Stimulated activated CD8-positive, alpha-beta memory T cell treated with anti-CD3 and anti-CD28 coated beads, Interleukin-4, amount 100 ng/mL, for 1 hour (primary cell): ENCODE measurements at places on chromosomes 11 and 22.
A peak's percentile ranks its signal among the peaks of the same experiment; 100 is the strongest.

DNA sequence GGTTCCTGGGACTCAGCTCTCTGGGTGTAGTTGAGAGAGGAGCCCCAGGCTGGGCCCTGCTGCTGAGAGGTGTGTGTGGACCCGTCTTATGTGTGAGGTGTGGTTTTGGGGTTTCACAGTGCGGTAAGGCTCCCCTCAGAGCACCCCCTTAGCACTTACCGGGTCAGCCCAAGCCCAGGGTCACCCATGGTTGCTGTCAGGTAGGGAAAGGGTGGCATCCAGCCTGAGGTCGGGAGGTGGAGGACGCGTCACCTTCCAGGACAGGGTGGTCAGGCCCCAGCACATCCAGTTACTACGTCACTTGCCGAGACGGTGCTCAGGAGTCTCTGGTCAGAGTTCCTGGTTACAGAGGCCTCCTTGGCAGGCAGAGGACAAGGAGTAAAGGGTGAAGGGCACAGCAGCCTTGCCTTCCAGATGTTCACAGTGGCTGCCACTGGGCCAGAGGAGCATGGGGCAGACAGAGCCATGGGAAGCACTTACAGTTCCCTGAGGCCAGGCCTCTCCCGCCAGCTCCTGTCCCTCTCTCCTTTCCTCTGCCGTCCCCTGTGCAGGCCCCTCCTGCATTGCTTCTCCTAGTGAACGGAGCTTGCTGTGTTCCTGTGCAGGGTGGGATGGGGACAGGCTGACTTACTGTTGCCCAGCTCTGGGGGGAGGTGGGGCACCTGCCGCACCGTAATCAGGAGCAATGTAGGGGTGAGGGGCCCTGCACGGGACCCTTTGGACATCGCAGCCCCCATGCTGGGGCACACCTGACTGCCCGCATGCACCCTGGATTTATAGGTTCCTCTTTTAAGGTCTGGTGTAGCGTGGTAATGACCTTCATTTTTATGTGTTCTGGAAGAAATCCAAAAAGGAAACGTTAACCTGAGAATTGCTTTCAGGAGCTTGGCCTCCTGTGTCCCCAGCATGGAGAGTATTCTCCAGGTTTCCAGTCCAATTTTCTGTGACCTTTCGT, 285.9 kb downstream of the TBC1D22A start:
- no peak for DNase-seq

DNA sequence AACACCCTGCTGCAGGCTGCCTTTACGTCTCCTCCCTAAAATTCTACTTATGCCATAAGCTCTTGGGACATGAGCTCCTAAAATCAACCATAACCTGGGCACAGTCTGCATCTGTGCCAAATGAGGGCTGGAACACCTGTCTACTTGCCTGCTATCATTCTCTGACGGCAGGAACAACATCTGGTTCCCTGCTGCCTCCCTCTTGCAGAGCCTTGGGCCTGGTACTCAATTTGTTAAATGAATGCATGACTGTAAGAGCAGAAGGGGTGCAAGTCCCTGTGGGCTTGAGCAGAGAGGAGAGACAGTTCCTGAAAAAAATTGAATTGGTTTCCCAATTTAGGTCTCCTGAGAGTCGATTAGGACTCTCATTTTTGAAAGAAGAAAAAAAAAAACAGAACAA, 66.7 kb upstream of the CSNK2A3 start:
- DNase-seq, result no peak

- DNase-seq, result no peak
Observed at GRCh38 chr22:44298406-44299091, 14.2 kb downstream of the SHISAL1 start.

- no peak for DNase-seq
Observed at GRCh38 chr11:31809541-31809856, 1.6 kb downstream of the PAX6 start.

GRCh38 chr11:75655605-75656004, 13.2 kb downstream of the MAP6 start:
- DNase-seq, result no peak

- no peak for DNase-seq
Observed at GRCh38 chr11:45472716-45473317, 186.7 kb upstream of the SYT13 start.

DNA sequence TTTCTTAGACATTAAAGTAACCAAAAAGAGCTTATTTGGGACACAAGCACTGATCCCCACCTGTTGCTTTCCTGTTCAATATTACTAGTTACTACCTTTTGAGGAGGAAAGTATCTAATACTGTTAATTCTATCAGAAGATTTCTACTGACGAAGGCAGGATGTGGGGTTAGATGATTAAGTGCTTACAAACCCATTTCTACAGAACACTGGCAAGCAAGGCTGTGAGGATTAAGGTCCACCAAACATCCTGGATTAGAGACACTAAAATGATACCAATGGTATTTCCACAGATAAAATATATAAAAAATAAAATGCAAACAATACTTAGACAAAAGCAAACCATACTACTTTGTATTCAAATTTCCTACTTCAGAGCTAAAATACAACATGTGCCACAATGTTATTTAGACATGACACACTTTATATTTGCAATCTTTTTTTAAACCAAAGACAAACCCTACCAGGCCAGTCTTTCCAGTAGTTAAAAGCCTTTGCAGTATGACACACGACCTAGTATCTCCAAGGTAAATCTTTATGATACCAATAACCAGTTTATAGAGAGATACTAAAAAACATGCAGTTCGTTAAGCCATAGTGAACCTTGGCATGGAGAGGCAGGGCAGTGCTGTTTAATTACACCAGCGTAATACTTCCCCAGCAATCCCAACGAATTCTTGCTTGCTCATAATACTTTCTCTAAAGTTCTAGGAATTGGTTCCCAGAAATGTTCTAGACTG, 71.2 kb upstream of the TP53AIP1 start:
- no peak for DNase-seq

DNA sequence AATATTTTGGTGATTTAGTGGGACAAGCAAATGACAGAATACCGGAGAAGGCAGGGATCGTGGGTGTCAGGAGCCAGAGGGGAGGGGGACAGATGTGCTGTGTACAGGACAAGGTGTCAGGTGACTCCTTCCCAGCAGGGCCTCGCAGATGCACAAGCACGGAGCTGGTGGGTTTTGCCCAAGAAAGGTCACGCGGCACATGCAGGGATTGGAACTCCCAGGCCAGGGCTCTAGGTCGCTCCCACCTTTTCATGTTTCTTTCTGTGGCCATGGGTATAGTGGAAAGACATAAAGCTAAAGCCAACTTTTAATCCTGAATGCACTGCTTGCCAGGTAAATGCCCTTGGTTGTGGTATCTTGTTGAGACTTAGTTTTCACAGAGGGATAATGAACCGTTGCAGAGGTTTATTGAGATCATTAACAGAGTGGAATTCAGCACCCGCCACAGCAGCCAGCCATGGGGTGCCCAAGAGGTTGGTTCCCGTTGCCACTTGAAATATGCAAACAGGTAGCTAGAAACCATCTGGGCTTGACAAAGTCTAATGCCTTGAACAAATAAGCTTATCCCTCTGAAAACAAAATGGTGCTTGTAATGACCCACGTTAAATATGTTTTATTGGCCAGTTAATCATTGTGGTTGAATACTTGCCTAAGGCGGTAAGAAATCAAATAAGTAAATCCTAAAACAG, 10.1 kb downstream of the C22orf23 start:
- DNase-seq, result no peak

GRCh38 chr11:43119275-43119970, 192.4 kb upstream of the API5 start:
- no peak for DNase-seq

DNA sequence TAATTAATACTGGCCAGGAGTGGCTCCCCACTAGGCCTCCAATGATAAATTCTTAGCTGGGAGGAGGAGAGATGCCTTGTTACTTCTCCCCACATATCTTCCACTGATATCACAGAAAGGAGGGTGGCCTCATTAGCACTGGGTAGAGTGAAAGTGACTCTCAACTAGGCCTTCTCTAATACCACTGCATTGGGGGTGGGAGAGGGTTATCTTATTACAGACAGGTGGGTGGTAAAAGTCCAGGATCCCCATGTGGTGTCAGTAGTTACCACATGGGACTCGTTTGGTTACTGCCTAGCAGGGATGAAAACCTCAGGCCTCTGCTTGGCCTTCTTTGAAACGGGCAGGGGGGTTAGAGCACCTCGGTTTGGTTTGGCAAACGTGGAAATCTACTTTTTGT, 167.3 kb downstream of the UVRAG start:
- DNase-seq, result no peak

DNA sequence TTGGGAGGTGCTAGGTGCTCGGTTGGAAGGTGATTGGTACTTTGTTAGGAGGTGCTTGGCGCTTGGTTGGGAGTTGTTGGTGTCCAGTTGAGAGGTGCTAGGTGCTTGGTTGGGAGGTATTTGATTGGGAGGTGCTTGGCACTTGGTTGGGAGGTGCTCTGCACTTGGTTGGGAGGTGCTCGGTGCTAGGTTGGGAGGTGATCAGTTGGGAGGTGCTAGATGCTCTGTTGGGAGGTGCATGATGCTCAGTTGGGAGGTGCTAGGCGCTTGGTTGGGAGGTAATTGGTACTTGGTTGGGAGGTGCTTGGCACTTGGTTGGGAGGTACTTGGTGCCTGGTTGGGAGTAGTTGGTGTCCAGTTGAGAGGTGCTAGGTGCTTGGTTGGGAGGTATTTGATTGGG, 40.2 kb downstream of the LRP5 start:
- no peak for DNase-seq

GRCh38 chr11:67024410-67024809, 1.5 kb downstream of the SYT12 start:
- peak; percentile 6 for DNase-seq

- DNase-seq, result no peak
Observed at GRCh38 chr11:111077530-111078322, 167.8 kb upstream of the POU2AF2 start.

DNA sequence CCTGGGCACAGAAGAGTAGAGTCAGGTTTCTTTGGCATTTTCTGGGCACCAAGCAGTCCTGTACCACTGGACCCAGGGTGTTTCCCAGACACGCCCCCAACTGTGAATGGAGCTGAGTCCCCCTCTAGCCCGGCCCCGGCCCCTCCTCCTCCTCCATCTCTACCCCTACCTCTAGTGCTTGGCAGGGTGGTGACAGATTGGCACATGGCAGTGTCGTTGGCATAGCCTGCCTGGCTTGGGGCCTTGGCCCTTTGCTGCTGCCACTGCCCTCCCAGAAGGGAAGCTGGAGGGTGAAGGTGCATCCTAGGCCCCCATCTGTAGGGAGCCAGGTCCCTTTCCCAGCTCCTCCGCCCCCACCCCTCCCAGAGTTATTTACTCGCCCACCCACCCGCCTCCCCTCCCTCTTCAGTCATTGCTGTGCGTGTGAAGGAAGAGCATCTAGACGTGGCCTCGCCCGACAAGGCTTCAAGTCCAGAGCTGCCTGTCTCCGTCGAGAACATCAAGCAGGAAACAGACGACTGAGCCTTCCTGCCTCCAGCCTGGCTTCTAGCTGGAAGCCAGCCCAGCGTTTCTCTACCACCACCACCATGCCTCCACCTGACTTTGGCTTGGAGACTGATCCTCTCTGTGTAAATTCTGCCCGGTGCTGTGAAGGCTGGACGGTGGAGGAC, 10.9 kb downstream of the CHADL start:
- no peak for DNase-seq

DNA sequence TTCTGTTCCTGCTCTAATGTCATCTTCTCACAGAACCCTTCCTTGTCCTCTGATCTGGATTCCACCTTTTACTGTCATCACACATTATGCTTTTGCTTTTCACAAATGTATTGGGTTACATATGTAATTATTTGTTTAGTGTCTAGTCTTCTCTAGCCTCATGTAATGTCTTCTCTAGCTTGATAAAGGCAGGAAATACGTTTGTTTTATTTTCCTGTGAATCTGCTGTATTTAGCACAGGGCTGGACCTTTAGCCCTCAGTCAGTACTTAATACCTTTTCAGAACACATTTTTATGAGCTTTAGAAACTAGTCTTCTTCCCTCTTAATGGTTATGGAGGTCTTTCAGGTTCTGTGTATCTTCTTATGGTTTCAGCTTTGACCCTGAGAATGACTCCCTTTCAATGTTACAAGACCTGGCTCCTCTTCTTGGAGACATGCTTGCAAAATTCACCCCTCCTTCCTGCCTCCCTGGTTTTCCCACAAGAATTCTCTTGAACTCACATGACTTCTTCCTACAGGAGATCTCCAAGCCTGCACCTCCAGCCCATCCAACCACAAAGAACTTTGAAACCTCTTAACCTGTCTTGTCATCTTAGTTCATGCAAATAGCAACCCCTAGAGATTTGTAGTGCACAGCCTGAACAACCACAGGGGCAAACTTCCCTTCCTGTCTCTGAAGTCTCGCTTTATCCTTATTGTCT, 132.7 kb upstream of the DDI1 start:
- DNase-seq, result no peak

- no peak for DNase-seq
Observed at GRCh38 chr22:20963201-20964052, 3.6 kb upstream of the AIFM3 start.

GRCh38 chr11:114569801-114570200, 10.1 kb upstream of the NXPE1 start:
- DNase-seq, result no peak

DNA sequence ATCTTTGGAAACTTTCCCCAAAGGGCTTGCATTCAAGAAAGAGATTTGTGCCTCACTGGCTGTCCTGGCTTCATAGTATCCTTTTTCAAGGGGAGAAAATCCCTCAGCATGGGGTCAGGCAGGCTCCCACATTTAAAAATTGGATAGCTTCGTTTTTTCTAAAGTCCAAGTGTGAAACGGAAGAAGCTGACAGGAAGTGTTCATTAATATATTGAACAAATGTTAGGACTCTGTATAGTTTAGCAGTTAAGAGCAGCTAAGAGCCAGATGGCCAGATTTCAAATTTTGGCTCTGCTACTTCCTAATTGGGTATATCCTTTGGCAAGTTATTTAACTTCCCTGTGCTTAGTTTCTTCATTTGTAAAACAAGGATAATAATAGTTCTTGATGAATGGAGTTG, 354.9 kb upstream of the FAT3 start:
- no peak for DNase-seq

GRCh38 chr11:92828556-92828955, 140.9 kb upstream of the MTNR1B start:
- no peak for DNase-seq

DNA sequence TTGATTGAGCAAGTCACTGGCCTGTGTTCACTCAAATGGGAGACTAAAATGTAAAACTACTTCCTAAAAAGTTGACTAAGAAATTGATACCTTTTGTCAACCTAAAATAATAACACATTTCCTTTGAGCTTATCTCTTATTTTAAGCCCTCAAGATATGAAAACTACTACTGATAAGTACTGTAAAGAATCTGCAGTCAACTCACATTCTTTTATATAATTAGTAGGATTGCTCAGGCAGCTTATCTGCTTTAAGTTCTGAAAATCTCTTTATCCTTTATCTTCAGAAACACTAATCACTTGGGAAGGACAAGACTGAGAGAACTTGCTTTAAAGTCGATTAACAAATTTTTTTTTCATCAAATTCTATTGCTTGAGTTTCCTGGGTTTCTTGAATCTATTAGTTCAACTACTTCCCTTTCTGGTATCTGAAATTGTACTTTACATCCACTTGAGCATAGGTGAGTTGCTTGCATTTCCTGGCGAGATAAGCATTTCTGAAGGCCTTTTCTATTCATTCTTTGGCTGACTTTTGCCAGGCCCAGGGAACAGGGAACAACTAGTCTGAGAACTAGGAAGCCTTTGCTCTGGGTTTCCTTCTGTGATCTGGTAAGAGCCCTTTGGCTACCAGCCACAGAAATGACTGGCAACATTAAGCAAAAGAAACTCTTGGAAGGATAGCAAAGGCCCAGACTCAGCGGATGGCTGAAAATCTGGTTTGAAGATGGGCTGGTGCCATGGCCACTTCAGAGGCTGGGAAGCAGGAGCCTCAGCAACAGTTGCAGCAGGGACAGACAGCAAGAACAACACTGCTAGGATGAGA, 19.3 kb upstream of the CSRP3 start:
- no peak for DNase-seq

GRCh38 chr22:40834619-40835018, 15.5 kb upstream of the SLC25A17 start:
- DNase-seq, result no peak

GRCh38 chr11:125070699-125071254, 7.7 kb downstream of the SLC37A2 start:
- no peak for DNase-seq
